ENCODE measurements at places on chromosomes 2 and 18. TPM values are rescaled to one million over a fixed set of nuclear protein-coding genes. Genes with fewer than 3 reads are reported as not detected.

DNA sequence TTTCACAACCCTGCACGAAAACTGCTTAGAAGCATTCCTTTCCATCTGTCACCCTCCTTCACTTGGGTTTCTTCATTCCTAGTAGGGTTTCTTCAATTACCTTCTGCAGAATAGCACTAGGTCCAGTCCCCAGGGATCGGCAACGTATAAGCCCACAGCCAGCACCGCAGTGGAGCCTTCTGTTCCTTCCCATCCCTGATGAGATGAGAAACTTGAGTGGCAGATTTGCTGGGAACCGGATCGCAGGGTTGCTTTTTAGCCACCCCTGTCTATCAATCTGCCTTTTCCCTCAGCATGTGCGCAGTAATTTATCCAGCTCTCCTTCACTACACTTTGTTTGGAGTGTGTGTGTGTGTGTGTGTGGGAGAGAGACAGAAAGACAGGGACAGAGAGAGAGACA lies 94.2 kb downstream of the CD8B2 start:
- no peak for DNase-seq

GRCh38 chr2:240339411-240340360 lies 95.8 kb upstream of the GPC1 start:
- no peak for DNase-seq

- DNase-seq, result no peak
Observed at GRCh38 chr2:215738351-215738750, 275.0 kb downstream of the MREG start.

DNA sequence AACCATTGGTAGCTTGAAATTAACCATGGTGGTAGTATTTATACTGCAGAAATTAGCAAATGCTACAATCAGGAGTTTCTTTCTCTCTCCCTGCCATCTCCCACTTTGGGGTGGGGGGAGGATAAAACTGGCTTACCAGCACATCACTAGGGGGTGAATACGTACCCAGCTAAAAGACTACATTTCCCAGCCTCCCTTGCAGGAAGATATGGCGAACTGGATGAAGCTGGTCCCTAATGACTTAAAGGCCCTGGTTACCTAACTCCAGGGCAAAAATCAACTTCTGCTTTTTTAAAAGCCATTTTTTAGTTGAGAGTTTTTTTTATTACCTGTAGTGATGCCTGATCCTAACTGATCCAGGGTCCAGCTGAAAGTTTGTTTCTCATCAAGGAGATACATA lies 70.3 kb upstream of the RAB12 start:
- DNase-seq, result no peak

- DNase-seq, result no peak
Observed at GRCh38 chr2:238912228-238912915, 64.5 kb downstream of the TWIST2 start.

- DNase-seq, result no peak
Observed at GRCh38 chr2:105836840-105837692, 92.4 kb downstream of the NCK2 start.

DNA sequence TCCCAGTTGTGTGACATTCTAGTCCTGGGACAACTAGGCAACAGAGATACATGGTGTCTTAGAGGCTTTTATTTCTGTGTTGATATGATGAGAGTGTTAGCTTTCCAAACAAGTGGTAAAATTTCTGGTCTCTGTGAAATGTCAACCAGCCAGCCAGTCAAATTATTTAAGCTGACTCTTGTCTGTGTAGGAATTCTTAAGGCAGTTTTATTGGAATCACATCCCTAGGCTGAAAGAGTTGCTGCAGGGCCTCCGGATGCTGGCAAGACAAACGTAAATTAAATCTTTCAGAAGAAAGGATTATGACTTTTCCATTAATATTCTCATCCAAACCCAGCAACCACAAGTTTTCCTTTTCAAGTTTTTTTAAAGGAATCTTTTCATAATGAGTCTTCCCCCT lies 44.6 kb downstream of the SERPINB7 start:
- DNase-seq, result no peak

DNA sequence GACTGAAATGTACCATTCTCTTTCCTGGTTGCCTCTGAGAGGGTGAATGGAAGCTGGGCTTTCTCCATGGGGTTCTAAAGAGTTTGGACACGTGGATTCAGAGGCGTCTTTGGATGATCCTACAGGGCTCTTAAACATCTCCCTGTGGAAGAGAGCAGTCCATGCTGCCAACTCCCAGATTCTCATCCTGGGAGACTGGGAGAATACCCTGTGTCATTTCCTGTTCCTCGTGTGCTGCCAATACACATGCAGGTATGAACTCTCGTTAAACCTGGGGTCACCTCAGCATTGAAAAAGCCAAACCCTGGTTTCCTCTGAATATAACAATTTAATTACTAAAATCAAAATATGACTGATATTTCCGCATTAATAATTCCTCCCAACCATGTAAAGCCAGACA lies 73.3 kb upstream of the NT5C1B start:
- DNase-seq, result no peak

DNA sequence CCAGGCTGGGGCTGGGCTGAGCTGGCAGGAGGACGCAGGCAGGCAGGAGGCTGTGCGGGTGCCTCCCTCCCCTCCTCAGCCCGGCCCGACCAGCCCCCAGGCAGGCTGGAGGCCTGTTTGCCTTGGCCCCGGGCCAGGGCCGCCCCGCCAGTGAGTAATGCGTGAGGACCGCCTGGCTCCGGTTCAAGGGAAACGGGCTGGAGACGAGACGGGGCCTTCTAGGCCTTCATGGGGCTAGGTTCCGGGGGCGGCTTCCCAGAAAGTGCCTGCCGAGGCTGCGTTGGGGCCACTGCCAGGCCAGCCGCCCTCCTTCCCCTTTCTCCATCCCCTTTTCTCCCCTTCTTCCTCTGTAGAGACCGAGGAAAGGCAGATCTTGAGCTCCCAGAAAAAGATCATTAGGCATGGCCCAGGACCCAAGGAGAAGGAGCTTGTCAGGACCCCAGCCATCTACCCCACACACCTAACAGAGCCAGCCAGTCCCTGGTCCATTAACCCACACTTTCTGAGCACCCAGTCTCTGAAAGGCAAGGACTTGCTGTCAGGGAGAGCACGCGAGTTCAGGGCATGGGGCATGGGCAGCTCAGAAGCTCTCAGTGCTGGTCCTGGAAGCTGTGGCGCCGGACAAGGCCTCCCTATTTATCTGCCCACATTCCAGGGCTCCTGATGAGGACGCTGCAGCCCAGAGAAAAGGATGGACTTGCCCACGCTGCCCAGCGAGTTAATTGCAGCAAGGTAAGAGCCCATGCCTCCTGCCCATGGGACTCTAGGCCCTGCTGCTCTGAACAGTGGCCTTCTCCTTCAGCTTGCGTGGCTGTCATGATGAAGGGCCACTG lies 48.5 kb downstream of the SMAD7 start:
- DNase-seq, result no peak

The GLS gene
- 254 TPM for total RNA-seq

The RAD51AP2 gene
- not detected for total RNA-seq

The POMC gene
- 3.2 TPM for total RNA-seq

The IFIH1 gene
- 32.5 TPM for total RNA-seq

The EMX1 gene
- total RNA-seq, result not detected

The HOXD9 gene
- total RNA-seq, result not detected

The GALNT3 gene
- total RNA-seq, result 5.3 TPM

The ABCA12 gene
- total RNA-seq, result not detected

The OTX1 gene
- total RNA-seq, result not detected

The PRKAG3 gene
- total RNA-seq, result not detected

The INHBB gene
- not detected for total RNA-seq
